ENCODE measurements at places on chromosomes 11 and 22.

DNA sequence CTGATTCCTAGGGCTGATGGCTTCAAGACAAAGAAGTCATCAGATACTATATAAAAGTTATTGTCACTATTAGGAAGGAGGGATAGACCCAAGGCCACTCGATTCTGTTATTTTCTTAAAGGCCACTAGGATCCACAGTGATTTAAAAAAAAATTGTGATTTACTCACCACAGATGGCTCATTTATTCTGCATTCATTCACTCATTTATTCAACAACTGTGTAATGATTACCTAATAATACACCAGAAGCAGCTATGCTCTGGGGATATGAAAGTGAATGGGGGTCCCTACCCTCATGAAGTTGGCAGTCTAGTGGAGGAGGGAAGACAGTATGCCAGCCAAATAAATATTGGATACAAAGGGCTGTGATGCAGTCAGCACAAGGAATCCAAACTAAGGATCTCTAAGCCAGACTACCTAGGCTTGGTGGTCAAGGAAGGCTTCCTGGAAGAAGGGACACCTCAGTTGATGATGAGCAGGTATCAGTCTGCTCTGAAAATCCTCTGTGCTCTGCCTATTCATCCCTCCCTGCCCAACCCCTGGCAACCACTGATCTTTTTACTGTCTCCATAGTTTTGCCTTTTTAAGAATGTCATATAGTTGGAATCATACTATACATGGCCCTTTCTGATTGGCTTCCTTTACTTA lies 110.5 kb downstream of the NAT10 start:
- DNase-seq = no peak

DNA sequence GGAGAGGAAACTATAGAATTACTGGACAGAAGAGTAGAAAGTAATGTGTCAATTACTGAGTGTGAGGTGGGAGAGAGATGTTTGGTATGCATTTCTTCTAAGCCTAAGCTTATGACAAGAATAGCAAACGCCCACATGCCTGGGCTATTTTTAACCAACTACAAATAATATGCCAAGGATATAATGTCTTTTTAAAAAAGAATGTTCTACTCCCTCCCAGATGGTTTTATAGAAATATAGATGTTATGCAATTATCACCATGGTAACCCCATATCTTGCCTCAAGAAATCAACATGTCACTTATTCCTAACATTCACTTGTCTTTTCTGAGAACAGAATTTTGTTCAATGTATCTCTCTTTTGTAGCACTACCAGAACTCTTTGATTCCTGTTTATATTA lies 996.7 kb upstream of the CHORDC1 start:
- DNase-seq = no peak

DNA sequence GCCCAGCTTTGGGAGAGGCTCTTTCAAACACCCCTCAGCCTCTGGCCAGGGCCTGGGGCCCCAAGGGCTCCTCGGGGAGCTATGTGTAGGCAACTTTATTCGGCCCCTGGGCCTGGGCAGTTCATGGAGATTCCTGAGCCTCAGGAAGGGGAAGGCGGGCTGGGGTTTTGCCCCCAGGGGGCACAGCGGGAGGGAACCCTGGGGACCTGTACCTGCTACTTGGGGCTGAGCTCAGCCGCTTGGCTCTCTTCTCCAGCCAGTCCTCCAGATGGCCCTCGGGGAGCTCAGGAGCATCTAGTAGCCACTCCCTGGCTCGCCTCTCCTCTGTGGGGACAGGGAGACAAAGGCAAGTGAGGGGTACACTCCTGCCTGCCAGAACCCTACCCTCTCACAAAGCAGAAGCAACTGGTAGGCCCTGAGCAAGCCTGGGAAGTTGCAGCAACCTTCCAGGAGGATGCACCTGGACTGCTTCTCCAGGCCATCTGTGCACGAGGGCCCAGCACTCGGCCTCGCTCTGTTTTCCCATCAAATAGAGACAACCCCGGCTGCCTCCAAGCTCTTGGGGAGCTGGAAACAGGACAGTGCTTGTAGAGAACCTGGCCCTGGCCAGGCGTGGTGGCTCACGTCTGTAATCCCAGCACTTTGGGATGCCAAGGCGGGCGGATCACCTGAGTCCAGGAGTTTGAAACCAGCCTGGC lies 18.5 kb downstream of the CABP7 start:
- DNase-seq = no peak

- no peak for DNase-seq
Measured at GRCh38 chr11:95388086-95388485, 157.1 kb upstream of the SESN3 start.

- DNase-seq = no peak
Measured at GRCh38 chr11:1062075-1062820, 12.4 kb upstream of the MUC2 start.

- no peak for DNase-seq
Measured at GRCh38 chr22:46598737-46599424, 21.3 kb upstream of the GRAMD4 start.

- no peak for DNase-seq
Measured at GRCh38 chr11:15845261-15845660, 511.1 kb downstream of the SOX6 start.

DNA sequence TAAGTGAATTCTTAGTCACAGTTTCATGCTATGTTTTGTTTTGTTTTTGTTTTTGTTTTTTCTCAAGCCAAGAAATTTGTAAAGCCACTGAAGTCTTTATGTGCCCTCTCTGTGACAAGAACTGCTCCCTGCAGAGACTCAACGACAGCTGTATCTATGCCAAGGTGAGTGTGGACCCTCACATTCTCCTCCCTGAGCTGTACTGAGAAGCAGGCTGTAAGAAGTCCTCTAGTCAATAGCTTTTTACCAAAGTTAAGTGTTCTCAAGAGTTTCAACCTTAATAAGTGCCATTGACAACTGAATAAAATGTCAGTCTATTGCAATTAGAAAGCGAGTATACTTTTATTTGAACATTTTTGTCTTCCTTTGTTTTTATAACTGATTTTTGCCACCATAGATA lies 18.9 kb downstream of the MUC15 start:
- DNase-seq = no peak

- DNase-seq = no peak
Measured at GRCh38 chr22:37448516-37449127, 21.3 kb upstream of the ELFN2 start.

- DNase-seq = no peak
Measured at GRCh38 chr22:50269573-50269969, 609 bp downstream of the MAPK11 start.

DNA sequence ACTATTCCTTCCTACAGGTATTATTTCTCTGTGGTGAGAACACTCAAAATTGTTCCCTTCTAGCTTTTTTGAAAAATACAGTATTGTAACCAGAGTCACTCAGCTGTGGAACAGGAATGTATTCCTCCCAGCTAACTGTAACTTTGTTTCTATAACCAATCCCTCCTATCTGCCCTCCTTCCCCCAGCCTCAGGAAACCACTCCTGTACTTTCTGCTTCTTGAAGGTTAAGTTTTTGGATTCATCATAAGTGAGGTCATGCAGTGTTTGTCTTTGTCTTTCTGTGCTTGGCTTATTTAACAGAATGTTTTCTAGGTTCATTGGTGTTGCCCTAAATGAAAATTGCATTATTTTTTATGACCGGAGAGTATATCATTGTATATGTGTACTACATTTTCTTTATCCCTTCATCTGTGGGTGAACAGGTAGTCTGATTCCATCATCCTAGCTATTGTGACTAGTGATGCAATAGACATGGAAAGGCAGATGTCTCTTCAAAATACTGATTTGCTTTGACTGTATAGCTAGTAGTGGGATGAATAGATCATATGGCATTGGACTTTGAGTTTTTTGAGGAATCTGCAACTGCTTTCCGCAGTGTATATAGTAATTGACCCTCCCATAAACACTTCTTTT lies 112.9 kb upstream of the GRK3 start:
- no peak for DNase-seq

DNA sequence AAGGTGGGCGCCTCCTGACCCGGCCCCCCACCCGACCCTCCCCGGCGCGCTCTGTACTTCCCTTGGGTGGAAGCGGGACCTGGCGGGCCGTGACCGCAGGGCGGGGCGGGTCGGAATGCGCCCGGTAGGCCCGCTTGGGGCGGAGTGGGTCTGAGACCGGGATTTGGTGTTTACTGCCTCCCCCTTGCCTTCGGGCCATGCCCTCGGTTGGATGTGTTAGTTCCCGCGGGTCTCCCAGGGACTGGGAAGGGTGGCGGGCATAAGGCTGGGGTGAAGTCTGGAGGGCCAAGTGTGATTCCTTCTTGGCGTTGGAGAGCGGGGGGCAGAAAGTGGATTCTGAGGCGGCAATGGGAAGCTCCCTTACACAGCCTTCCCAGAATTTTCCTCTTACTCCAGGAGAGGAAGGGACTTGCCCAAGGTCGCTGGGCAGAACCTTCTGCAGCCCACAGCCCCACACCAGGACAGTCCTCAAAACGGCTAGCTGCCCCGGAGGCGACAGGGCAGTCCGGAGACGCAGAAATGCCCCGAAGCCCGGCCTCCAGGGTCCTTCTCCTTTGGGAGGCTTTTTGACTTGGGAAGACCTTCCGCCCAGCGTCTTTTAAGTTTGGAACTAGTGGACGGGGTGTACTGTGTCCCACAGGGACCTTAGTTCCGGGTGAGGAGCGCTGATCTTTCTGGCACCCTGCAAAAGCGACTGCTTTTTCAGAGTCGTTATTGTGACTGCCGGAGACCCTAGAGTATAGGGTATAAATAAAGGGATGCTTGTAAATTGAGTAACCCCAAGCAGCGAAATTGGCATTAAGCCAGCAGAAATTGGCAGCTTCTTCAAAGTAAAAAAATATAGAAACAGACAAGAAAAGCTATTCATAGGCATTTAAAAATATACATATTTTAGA lies 647 bp downstream of the SWAP70 start:
- DNase-seq = no peak

- DNase-seq = no peak
Measured at GRCh38 chr11:116162886-116163230, 609.9 kb downstream of the BUD13 start.

DNA sequence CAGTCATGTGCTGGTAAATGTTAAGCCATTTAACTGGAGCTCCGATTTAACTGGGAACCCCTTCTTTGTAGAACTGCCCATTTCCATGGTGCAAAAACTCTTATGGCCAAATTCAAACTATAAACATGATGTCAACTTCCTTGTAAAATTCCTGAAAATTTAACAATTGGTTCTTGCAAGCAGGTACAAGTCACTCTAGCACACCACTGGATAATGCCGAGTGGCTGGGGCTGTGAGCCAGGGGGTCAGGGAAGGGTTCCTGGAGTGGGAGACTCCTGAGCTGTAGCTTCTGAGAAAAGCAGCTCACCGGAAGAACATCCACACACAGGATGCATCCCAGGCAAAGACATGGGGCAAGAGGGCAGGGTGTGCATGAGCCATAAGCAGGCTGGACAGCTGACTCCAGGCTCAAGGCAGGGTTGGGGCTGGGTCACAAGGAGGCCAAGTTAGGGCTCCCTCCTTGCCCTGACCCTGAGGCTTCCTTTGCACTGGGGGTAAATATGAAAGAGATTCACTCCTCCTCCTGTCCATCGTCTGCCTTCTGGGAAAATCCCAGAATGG lies 18.2 kb downstream of the P2RY2 start:
- no peak for DNase-seq
